ENCODE measurements at places on chromosomes 3 and 15.

DNA sequence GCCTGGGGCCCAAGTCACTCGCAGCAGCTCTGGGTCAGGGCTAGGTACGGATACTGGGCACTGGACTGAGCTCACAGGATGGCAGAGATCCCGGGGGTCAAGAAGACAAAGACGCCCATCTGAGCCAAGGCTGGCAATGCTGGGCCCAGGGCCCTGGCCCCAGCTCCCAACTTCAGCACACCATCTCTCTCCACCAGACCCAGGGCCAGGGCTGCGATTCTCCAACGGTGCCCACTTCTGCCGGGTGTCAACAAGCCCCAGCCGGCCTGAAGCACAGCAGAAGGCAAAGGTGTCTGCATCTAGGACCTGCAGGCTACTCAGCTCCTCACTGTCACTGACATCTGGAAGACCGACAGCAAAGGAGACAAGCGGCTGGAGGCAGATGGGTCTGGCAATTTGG lies 8.6 kb downstream of the WDR73 start:
- DNase-seq = no peak

- no peak for DNase-seq
Measured at GRCh38 chr3:143016321-143016972, 15.1 kb downstream of the U2SURP start.

DNA sequence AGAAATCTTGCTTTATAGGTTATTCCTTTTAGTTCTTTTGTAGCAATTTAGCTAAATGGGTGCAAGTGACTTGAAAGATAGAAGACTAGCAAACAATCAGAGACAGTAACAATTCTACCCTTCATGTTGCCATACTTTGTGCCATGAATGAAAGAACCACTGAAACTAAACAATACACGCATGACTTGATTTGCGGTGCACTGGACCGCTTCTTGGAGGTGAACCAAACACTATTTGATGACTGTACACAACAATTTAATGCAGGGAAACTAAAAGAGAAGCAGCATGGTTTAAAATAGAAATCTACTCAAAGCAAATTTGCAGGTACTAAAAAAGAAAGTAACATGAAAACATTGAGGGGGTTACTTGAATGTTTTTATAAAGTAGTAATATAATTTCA lies 331.0 kb upstream of the RARB start:
- no peak for DNase-seq

- peak; percentile 69 for DNase-seq
Measured at GRCh38 chr15:68298882-68299381, 21.4 kb downstream of the FEM1B start.

DNA sequence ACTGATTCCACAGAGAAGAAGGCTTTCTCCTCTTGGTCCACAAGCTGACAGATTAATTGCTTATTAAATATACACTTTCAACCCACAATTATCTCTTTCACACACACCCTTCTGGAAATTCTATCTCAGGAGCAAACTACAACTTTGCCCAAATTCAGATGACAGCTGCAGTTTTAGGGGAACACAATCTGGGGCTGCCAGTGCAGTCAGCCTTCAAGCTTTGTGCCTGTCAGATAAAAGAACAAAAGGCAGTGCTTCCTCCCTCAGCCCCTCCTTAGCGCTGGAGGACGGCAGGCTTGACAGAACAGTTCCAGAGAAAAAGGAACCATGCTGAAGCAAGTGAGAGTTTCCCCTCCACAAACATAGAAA lies 99.6 kb downstream of the TMCC1 start:
- peak; percentile 14 for DNase-seq

- DNase-seq = peak; percentile 27
Measured at GRCh38 chr15:73560501-73561117, 72.6 kb downstream of the NPTN start.

GRCh38 chr15:47846876-47847275 lies 129.6 kb downstream of the SEMA6D start:
- DNase-seq = no peak

- DNase-seq = no peak
Measured at GRCh38 chr15:89912145-89912673, 543 bp downstream of the ARPIN start.

DNA sequence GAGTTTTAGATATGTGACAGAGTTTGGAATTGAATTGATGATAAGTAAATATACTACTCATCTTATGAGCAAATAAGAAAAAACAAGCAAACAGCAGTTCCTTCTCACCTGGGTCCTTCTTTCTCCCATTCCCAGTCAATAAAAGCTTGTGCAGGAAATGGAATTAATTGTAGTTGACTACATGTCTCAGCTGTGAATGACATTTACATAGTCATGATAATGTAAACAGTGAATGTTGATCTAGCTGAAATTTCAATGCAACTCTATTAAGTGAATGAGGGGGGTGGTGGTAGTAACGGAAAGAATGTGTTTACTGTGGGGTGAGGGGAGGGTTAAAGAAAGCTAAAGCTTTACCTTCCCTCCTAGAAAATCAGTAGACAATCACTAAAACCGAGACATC lies 76.2 kb downstream of the NFKBIZ start:
- no peak for DNase-seq

GRCh38 chr3:183161552-183162336 lies 790 bp downstream of the LAMP3 start:
- DNase-seq = peak; percentile 80

DNA sequence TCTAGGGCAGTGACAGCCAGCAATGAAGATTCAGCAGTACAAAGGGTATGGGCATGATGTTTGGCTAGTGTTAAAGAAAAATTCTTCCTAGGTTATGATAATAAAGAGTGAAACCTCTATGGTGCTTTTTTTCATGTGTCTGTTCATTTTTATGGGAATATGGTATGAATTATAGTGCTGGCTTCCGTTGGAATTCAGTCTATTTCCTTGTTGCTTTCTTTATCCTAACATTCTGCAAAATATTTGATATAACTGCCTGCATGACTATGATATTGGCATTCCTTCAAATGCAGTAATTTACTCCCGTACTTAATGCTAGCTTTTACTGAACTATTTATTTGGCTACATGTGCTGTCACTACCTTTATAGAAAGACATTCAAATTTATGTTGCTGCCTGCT lies 57.6 kb upstream of the ATP11B start:
- no peak for DNase-seq

- DNase-seq = no peak
Measured at GRCh38 chr3:153970047-153970446, 151.1 kb upstream of the ARHGEF26 start.

DNA sequence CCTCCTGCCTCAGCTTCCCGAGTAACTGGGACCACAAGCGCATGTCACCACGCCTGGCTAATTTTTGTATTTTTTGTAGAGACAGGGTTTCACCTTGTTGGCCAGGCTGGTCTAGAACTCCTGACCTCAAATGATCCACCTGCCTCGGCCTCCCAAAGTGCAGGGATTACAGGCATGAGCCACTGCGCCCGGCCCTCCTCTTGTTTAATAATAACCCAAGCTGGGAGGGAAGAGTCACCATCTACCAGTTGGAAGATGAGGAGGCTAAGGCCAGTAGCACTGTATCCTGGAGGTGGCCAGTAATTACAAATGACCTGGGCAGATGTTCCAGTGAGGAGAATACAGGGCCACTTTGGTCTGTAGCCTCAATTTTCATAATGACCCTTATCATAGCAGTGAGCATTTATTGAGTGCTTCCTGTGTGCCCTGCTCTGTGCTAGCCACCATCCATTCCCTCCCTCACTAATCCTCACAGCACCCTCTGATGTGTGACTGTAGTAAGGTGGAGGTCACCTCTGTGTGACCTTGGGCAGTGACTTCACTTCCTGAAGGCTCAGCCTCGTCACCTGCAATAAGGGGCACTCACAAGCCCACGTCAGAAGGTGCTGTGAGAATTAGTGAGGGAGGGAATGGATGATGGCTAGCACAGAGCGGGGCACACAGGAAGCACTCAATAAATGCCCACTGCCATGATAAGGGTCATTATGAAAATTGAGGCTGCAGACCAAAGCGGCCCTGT lies 64.2 kb downstream of the ABTB1 start:
- no peak for DNase-seq

DNA sequence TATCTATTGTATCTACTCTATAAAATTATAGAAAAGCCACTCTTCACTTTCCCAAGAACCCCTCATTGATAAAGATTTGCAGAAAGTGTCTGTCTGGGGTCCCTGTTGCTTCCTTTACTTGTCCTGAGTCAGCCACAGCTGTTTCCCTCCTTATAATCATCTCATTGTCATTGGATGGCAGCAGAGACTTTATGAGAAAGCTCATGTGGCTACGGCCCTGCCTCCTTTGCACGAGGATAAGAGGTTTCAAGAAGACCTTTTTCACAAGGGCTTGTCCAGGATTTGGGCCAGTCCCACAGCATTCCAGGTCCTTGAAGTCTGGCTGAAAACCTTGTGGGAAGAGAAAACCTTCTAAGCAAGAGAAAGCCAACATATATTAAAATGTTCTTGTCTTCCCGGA lies 41.9 kb upstream of the THBS1 start:
- no peak for DNase-seq

DNA sequence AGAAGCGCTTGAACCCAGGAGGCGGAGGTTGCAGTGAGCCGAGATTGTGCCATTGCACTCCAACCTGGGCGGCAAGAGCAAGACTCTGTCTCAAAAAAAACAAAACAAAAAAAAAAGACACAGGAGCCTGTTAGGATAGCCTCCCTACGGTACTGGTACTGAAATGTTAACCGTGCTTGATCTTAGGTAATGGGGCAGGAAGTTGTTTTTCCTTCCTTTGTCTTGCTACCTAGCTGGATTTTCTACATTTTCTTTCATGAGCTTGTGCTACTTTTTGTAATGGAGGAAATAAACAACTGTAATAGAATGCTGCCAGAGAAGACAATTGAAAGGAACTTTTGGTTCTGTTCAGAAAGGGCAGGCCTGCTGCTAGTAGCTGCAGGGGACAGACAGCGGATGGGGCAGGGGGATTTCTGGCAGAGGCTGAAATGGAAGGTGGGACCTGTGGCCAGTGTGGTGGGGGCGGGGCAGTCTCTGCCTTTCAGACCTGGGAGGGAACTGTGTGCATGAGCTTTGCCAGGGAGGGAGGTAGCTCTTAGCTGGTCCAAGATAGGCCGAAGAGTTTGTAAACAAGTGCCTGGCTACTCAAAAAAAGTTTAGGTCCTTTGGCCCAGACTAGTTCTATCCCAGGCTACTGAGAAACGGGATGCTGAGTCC lies 49.0 kb upstream of the SEMA4B start:
- no peak for DNase-seq

DNA sequence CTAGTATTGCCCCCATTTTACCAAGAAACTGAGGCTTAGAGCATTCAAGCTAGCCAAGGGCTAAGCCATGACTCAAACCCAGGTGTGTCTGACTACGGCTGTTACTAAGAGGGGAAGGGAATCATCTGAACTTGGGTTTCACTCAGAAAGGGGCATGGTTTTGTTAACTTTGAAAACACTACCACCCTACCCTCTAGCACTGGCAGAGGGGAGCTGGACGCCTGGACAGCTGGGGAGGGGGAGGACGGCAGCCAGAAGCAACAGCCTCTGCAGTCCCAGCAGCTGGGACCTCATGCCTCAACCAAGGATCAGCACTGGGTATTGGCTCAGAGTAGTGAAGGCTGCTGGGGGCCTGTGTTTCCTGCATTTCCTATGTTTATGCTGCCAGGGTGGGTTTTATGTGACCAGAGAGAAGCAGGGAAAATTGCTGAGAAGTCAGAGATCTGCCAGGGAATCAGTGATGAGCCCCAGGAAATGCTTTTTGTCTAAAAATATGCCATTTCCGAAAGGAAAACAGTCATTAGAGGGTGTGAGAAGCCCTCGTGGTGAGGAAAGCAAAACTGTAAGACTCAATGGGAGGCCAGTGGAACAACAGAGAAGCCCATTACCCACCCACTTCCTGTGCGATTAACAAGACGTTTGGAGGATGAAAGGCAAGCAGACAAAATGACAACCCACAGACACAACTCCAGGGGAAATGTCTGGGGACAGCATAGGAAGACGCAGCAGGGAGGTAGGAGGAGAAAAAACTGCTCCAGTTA lies 41.2 kb downstream of the LIPC start:
- no peak for DNase-seq

- peak; percentile 9 for DNase-seq
Measured at GRCh38 chr3:168061332-168061996, 34.3 kb downstream of the GOLIM4 start.

DNA sequence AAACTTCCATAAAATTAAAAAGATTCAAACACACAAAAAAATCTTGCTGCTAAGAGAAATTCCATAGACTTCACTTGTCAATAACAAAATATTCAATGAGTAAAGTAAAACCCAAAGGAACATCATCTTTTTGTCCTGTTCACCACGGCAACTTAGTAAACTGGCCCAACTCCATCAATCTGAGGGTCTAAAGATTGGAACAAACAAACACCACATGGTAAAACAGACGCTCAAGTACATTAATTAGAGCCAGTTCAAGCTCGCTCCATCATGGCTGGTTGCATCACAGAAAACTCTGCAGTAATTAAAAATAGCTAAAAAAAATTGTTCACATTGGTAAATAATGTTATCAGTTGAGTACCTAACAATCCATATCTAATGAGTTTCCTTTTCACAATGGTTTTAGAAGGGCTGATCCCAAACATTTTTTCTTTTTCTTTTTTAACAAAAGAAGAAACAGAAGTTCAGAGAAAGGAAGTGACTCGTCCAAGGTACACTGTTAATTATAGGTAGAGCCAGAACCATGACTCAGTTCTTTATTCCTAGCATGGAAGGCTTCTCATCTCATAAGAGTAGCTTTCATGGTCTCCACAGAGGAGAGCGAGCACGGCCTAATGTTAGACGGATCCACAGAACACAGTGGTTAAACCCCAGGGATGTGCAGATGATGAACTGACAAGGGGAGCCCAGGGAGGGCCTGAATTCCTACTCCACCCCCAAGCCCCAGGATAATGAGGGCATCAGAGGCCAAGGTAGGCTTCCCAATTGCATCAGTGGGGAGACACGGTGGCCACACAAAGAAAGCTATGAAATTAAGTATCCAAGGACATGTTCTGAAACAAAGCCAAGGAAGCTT lies 79.2 kb upstream of the ARHGEF3 start:
- no peak for DNase-seq

GRCh38 chr3:183449791-183450190 lies 21.4 kb upstream of the MCF2L2 start:
- no peak for DNase-seq

DNA sequence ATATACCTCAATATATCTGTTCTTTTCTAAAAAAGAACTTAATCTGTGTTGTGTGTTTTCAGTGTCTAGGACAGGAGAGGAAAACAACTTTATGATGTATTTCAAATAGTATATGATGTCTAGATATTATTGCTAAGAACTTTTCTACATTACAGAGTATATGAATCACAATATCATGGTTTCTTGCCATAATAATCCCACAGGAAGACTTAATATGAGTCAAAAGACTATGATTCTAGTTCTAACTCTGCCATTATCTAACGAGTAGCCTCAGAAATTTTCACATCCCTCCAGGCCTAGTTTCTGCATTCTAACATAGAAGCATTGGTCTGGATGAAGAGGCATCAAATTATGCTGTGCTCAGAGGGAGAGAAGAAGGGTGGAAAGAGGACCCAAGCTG lies 107.7 kb upstream of the SPRED1 start:
- no peak for DNase-seq

GRCh38 chr15:52551762-52552161 lies 17.1 kb downstream of the ARPP19 start:
- no peak for DNase-seq

DNA sequence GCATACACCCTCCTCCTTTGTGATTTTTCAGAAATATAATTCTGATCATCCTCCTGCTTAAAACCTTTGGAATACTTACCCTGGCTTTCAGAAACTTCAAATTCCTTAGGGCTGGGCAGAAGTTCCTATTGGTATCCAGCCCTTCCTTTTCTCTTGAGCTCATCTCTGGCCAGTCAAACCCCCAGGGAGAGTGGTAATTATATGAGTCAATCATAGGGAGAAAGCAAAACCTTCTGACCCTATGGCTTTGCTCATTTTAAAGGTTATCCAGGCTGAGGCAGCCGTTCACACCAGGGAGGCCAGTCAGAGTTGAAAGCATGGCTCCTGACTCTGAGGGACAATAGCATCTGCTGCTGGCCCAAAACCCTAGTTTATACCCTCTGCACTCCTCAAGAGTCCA lies 23.9 kb upstream of the CTNNB1 start:
- no peak for DNase-seq

Measured in GM13977 (cell line).